ENCODE measurements at places on chromosomes 2 and 18. TPM values are rescaled to one million over a fixed set of nuclear protein-coding genes. Genes with fewer than 3 reads are reported as not detected.

DNA sequence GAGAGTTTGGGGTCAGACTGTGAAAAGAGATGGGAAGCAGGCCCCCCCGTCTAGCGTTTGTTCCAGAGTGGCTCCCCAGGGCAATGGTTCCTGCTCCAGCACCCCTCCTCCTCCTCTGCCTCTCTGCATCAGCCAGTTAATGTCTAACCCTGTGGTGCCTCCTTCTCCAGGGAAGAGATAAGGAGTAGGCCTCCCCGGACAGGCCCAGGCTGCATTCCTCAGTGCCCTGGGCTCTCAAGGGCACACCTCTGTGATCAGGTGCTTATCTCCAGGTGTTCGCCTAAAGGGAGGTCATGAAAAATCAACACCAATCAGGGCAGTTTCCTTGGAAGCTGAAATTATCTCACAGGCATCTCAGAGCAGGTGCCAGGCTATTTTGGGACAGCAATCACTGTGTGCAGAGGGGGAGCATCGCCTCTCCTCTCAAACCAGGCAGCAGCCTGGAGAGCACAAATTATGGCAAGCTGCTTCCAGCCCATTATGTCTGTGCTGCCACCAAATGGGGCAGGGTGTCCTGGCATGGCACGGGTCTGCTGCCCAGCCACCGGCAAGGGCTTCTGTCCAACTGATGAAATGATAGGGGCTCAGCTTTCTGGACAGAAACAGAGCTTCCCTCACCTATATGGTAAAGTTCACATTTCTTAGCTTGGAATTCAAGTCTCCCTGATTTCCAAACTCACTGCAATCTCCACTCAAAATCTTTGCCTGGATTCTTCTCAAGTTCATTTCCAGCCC, 255.8 kb upstream of the SLC14A2 start:
- DNase-seq, result no peak

- DNase-seq, result peak; percentile 14
Observed at GRCh38 chr2:55947752-55948151, 24.2 kb upstream of the EFEMP1 start.

DNA sequence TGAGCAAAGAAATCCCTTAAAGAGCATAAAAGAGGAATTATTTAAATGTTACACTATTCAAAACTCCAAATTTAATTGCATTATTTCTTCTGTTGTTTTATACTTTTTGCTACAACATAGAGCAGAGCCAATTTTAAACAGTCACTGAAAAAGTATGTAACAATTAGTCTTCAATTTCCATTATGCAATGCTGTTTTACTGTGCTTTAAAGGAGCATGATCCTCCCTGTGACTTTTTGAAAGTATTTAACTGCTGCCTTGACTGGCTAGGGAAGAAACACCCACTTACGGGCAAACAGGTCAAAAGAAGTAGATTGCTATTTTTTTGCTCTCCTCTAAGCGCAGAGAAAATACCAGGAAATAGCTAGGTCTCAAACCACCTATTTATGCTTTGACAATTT, 217.4 kb upstream of the GCFC2 start:
- DNase-seq, result no peak

GRCh38 chr2:75543446-75543845, 17.3 kb downstream of the EVA1A start:
- no peak for DNase-seq

GRCh38 chr2:150487537-150488429, at the start of gene RND3:
Gene RND3 (minus strand): TSS chr2:150487667. CDS start chr2:150487417, 250 bp downstream.
- peak; percentile 96 for DNase-seq

DNA sequence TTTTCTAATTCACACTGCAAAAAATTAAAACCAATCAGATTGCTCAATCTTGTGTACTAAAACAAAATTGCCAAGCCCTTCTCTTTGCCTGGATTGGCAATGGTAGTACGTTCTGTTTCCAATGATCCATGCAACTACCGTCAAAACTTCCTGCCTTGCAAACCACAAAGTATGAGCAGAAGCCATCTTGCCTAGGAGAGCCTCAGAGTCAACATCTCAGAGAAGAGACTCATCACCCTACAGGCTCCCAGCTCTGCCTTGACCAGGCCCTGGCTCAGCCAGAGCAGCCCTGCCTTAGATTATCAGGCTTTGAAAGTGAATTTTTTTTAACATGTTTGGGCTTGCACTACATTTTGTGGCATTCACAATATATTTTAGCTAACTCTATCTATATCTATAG, 574.1 kb downstream of the SATB2 start:
- DNase-seq, result peak; percentile 14

DNA sequence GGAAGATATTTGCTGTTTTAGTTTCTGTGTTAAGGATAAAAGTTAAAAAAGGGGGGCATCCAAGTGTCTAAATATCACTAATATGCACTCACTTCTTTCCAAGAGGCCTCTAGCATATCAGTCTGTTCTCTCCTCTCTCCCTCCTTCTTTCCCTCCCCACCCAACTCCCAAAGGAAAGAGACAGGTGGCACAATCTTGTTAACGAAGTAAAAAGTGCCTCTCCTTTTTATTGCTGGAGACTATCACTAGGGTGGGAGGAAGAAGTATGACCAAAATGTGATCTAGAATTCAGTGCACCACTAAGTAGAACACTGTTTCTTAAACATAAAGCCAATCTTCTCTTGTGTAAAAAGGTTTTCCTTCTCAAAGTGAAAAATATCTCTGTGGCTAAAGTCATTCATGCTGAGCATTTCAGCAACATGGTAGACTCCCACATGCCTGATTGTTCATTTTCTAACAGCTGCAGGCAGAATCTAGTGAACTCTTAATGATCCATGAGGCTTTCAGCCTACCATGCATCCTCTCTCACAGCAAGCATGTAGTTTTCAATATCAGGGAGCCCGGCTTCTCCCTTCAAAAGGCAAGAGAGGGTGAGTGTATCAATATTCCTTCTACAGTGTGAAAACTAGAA, 39.5 kb downstream of the RNU4ATAC start:
- DNase-seq, result no peak

DNA sequence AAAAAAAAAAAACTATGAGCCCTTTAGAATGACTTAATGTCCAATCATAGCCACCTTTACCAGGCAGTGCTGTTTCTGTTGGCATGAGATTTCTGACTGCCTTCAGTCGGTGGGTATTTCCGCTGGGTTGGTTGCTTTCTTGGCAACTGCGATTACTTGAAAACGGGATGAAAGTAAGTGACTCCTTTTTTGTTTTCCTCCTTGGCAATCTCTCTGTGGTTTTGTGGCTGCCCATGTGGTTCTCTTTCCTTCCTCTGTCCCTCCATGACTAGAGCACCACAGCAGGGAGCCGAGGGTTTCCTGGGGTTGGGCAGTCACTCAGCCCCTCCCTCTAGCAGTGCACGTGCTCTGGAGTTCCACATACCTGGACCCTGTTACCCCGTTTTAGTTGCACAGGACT, 112.1 kb downstream of the KLHL29 start:
- DNase-seq, result peak; percentile 74

GRCh38 chr2:231711677-231712450, 3.5 kb downstream of the PTMA start:
- no peak for DNase-seq

DNA sequence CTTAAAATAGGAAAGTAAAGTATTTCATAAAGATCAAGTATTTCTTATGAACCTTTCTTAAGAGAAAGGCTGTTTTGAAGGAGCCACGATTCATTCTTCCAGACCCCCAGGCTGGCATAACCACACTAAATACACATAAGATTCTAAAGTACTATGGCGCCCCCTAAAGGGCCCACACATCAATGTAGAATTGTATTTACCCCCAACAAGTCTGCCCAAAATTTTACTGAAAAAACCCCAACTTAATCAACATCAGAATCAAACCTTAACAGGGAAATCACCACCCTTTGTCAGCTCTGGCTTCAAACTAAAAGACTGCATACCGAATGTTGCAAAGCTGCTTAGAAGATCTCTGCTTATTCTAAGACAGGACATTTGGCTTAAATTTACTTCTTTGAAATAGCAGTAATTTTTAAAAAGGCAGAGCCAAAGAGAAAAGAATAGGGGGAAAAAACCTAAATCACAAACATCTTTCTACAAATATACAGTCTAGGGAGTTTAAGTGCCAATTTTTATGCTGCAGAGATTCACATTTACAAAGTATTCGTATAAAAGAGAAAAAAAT, 20.4 kb upstream of the BCL2 start:
- no peak for DNase-seq

The GKN2 gene
- total RNA-seq, result not detected

The COPS9 gene
- total RNA-seq, result 192 TPM

Measured in astrocyte (in vitro differentiated cells and primary cell).